NCI-H748 treated with DMSO at 0.1 percent for 48 hours (cell line): ENCODE measurements at places on chromosomes 6 and 20.

GRCh38 chr6:116948533-116949304 lies 71.7 kb downstream of the RFX6 start:
- no peak for DNase-seq

DNA sequence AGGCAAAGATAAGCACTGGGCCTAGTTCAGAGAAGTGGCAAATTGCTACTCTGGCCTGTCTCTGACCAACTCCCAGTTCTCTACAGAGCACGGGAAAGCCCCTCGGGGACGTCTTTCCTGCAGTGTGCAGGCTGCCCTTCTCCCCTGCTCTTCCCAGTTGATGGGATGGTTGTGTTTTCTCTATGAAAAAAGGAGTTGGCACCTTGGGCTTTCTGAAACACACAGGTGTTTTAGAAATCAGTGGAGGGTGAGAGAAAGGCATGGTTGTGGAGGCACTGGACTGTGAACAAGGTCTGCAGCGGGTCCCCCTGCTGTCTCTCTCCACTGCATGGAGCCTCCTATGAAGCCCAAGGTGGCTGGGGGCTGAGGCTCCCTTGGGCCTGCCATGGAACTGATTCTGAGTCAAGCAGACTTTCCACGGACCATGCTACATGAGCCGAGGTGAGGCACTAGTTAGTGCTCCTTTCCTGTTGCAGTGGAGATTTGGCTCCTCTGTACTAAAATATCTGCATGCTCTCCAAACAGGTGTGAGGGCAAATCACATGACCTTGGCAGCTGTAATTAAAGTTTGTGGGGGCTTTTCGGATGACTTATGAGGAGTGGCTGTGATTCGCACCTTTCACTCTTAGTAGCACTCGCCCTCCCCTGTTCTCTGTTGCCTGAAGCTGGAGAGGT lies 16.3 kb downstream of the GTSF1L start:
- no peak for DNase-seq

- DNase-seq, result no peak
These were observed 76.5 kb upstream of the SUPT3H start for GRCh38 chr6:45454008-45454911.

DNA sequence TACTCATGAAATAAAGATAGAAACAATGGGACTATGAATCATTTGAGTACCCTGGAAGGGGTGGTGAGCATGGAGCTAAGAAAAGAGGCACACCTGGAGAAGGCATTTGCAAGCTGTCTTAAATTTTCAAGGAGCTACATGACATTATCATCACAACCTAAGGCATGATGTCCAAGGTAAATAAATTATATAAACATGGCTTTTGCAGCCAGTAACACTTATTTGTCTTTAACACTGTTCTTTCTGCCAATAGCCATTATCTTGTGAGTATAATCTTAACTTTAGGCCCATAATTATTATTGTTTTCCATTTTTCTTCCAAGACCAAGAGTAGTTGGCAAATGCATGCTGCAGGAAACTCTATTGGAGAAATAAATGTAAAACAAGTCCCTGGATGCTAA lies 63.7 kb downstream of the ALDH5A1 start:
- no peak for DNase-seq

DNA sequence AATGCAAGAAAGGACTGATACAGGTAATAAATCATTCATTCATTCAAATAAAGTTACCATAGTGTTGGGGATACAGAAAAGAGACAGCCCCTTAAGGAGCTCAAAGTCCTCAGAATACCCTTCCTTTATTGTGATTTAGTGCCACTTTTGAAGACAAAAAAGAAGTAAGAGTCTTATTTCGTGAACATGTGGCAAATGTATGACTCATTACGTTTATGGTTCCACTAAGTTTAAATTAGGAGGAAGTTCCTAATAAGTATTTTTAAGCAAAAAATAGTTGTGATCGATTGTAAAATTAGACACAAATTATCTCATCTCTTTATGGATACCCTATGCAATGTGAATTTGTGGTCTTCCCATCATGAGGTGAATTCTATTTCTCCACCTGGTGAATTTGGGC lies 38.5 kb upstream of the GCLC start:
- DNase-seq, result no peak
